ENCODE measurements at places on chromosomes 5 and 9.

DNA sequence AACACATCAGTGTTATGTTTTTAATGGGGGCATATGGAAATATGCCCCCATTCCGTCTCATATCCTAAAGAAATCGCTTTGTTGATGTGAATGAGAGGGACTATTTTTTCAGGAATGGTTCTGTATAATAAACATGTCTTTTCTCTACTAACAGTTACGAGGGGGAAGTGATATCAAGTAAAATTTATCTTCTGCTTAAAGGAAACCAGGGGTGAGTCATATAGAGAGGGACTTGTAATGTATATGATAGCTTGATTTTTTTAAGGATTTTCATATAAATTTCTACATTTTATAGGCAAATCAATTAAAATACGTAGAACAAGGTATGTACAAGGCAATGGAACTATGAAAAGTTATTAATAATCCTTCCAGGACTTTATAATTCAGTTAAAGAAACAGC lies 207.1 kb downstream of the SEMA5A start:
- no peak for DNase-seq

DNA sequence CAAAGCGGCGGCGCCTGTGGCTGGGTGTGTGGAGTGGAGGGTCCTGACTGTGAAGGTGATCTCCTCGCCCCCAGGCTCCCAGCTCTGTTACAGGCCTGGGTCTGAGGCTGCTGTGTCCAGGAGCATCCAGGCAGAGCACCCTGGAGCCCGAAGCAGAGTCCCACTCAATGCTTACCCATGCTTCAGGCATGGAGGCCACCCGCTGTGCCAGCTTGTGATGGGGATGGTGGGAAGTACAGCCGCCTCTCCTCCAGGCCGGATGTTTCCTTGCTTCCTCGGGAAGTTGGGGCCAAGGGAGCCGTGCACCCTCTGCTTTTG lies 255.9 kb upstream of the IRX1 start:
- no peak for DNase-seq

DNA sequence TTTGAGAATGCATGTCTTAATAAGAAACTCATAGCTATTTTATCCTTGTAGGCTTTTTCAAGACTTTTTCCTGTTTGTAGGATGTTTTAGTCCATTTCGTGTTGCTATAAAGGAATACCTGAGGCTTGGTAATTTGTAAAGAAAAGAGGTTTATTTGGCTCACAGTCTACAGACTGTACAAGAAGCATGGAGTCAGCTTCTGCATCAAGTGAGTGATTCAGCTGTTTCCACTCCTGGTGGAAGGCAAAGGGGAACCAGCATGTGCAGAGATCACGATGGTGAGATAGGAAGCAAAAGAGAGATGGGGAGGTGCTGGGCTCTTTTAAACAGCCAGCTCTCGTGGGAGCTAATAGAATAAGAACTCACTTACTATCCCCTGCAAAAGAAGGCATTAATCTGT lies 177.3 kb downstream of the ALDH1A1 start:
- no peak for DNase-seq

DNA sequence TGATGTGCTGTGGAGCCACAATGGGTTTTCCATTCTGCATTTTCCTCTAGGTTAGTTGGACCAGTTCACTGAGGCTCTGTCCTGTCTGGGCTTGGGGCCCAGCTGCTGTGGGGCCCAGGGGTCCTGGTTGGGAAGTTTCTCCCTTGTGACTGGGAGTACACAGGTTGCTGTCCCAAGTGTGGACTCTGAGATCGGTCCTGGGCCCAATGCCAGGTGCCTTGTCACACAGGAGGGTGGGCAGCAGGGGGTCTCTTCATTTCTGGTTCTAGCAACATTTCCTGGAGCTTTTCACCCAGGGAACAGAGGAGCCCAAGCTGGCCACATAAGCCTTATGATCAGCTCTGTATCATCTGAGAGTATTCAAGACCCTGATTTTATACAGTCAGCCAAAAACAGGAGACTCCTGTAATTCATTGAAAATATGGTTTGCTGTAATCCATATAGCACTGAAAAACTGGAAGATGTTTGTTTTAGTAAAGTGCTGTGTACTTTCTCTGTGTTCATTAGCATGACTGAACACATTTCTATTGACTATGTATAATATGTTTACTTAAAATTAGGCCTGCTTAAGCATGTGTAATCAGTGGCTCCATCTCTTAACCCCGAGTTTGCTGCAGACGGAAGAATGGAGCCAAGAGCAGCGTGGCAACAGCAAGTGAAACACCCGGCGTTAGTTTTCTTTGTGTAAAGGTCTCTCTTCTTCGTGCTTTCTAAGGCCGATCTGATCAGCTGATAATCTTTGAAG lies 62.5 kb downstream of the MVB12B start:
- DNase-seq = no peak

GRCh38 chr5:114977979-114978573 lies 191.6 kb downstream of the TRIM36 start:
- no peak for DNase-seq

DNA sequence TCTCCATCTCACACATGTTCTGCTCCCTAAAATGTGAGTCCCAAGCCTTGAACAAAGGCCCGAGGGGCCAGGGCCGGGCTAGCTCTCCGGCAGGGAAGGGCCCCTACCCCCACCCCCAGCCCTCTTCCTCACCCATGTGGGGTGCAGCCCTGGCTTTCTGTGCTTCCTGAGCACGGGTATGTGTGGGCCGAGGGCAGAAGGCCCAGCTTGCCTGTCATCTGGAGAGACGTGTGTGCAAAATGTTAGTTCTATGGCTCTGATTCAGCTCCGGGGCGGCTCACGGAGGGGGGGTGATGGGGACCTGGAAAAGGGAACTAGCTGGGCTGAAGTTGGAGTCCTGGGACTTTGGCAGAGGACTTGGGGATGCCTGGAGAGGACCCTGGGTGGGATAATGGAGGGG lies 90.3 kb upstream of the ARAP3 start:
- DNase-seq = no peak

DNA sequence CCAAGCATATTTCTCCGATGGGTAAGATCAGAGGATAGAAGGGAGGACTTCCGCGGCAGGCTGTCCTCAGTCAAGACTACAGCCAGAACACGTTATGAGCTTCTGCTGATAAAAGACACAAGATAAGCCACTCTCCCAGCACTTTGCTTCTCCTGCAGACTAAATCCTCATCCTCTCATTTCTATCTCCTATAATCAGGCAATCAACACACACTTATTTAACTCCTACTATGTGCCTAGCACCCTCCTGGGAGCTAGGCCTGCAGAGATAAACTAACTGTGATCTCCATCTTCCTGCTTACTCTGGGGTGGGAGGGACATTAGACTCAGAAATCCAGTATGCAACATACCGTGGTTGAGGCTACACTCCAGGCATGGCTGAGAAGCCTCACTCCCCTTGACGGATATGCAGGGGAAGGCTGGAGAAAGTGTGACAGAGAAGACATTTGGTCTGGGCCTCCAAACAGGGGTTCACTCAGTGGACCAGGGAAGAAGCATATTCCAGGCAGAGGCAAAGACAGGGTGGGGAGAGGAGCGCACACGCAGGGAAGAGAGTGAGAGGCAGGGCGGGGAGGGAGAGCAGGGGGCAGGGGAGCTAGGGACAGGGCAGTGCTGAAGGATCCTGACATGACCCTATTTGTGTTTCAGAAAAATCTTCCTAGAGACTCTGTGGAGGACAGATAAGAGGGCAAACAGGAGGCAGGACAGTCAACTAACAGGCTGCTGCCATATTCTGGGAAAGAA lies 274.1 kb downstream of the DENND1A start:
- no peak for DNase-seq

GRCh38 chr9:115306865-115307264 lies 188.9 kb upstream of the TNC start:
- DNase-seq = no peak

DNA sequence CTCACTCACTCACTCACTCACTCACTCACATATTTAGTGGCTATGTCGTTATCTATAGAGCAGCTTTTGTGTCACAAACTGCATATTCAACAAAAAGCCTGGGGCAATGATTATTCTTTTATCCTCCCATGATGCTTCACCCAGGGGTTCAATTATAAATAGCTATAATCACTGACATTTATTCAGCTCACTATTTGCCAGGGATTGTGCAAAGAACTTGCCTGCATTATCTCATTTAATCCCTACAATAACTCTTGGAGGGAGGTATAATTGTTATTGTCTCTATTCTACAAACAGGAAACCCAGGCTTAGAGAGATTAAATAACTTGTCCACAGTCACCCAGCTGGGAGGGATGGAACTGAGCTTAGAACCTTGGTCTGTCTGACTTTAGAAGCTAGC lies 298.0 kb upstream of the MSX2 start:
- no peak for DNase-seq

DNA sequence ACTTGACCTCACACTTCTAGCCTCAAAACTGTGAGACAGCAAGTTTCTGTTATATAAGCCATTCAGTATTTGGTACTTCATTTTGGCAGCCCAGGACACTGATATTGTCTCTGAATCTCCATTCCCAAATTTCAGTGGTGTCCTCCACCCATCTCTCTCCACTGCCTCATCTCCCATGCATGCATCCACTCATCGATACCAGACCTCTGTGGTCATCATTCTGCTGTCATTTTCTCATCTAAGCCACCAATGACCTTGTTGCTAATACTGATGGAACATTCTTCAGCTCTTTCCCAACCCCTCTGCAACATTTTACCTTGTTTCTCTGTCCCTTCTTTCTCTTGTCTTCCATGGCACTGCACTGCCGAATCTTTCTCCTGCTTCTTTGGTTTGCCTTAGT lies 221.8 kb downstream of the SNX18 start:
- DNase-seq = no peak

DNA sequence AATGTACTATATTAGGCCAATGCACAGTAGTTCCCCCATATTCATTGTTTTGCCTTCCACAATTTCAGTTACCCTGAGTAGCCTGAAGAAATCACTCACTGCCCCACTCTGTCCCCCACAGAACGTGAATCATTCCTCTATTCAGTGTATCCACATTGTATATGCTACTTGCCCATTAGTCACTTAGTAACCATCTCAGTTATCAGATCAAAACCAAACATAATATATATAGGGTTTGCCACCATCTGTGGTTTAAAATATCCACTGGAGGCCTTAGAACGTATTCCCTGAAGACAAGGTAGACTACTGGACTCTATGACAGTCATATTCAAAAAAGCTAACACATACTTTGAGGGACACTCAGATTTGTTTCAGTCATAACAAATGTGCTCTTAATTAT lies 465.7 kb upstream of the RGMB start:
- DNase-seq = no peak

Measured in omental fat pad (tissue), 4 donors.